ENCODE measurements at places on chromosomes 11 and 22.

DNA sequence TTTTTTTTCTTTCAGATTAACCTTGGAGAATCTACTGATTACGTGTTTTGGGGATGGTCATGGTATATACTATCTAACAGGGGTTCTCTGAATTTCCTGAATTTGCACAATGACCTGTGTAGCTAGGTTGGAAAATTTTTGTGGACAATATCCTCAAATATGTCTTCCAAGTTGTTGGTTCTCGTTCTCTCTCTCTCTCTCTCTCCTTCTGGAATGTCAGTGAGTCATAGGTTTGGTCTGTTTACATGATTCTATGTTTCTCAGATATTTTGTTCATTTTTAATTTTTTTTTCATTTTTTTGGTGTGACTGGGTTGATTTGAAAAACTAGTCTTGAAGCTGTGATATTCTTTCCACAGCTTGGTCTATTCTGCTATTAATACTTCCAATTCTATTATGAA is 604.0 kb upstream of the ANO3 start:
- no peak for DNase-seq

DNA sequence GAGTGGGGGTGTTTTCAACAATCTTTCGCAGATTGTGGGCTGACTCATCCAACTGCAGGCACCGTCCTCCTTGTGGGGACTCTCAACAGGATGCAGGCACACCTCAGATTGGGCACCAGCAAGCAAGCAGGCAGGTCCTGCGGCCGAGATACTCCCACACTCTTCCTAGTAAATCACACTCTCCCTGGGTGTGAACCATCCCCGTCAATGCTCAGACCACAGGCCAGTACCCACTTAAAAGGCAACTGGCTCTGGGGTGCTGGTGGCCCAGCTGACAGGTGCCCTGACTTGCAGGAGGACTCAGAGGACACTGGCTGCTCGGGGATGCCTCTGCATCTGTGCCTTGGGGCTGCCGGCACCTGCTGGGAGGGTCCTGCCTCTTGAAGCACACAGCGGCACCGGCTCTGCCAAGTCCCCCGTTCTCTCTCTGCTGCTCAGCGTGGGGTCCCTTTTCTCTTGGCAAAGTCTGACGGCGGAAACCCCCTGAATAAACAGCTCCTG is 282.5 kb downstream of the CTTN start:
- DNase-seq = no peak

DNA sequence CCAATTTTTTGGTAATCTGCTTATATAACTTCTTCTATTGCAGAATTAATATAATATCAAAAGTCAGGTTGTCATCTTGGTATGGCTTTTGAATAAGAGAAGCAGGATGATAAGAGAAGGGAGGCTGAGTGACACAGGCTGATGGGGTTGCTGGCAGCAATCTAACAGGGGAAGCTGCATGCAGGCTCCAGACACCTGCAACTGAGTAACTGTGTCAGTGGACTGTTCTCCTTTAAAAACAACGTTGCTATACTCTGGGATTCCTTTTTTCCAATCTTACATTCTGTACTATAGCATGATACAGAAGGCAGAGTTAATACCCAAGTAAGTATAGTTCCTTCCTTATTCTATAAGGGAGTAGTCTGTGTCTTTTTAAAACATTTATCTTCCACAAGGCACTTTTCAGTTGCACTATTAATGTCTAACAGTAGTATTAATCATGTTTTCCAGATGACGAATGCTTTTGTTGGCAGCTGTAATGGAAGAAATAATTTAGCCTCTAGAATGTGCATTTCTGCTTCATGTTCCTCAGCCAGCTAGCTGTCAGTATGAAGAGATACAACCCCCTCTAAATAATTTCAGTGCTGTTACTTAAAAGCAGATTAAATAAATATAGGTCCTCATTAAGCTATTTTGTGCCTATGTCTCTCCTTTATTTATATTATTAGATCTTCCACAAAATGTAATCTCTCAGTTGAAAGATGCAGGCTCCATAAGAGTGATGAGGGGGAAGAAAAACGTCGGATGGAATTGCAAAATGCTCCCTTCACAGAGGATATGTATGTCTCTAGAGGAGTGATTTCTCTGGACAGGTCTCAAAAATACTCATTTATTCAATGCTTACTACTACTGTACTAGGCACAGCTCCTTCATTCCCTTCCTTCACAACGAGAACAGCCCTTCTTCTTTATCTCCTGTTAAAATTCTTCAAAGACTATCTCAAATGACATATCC is 50.8 kb downstream of the ATG16L2 start:
- no peak for DNase-seq

DNA sequence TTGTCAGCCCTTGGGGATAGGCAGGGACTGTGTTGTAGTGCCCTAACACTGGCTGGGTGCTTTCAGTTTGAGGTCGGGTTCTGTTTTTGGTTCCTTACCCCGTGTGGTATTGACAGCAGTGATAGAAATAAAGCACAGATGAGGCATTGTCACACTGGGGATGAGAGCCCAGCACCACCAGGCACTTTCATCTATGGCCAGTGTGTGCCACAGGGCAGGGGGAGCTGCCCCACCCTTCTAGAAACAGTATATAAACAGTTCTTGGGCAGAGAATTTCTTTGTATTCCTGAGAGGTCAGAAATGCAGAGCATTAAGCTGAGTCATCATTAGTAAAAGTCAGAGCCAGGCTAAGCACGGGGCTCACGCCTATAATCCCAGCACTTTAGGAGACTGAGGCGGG is 23.1 kb upstream of the CDC42EP2 start:
- DNase-seq = no peak

DNA sequence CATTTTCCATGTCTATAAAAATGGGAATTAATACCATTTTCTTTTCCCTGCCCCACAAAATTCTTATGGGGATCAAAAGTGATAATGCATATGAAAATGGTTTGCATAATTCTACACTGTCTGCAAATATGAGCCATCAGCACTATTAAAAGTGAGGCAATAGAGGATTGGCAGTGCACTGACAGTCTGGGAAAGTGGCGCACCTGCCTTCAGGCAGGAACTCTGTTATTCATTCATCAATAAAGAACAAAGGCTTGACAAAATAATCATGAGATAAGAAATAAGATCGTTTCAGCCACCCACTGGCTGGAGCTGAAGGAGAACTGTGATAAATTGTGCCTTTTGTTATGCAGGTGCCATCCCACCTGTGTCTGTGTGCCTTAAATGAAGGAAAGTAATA is 49.5 kb downstream of the ARFGAP2 start:
- no peak for DNase-seq

- no peak for DNase-seq
These were observed 24.8 kb upstream of the MUC5B start for GRCh38 chr11:1197886-1198560.

- no peak for DNase-seq
These were observed 1219.8 kb upstream of the RAG2 start for GRCh38 chr11:37817727-37818270.

GRCh38 chr11:76371170-76371569 is 9.8 kb downstream of the THAP12 start:
- peak; percentile 28 for DNase-seq

- DNase-seq = no peak
These were observed 1.0 kb upstream of the SEC14L4 start for GRCh38 chr22:30506507-30506968.

DNA sequence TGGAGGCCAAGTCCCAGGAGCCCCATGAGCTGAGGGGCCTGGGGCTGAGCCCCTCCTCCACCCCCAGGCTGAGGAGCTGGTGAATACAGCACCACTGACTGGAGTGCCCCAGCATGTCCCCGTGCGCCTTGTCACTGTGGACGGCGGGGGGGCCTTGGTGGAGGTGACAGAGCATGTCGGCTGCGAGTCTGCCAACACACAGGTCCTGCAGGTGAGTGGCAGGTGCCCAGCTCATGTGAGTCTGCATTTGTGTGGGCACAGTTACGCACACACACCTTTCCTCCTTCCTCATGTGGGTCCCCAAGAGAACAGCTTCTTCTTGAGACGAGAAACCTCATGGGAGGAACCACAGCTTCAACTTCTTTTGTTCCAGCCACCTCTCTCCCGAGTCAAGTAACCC is 7.7 kb downstream of the TMEM132A start:
- no peak for DNase-seq

DNA sequence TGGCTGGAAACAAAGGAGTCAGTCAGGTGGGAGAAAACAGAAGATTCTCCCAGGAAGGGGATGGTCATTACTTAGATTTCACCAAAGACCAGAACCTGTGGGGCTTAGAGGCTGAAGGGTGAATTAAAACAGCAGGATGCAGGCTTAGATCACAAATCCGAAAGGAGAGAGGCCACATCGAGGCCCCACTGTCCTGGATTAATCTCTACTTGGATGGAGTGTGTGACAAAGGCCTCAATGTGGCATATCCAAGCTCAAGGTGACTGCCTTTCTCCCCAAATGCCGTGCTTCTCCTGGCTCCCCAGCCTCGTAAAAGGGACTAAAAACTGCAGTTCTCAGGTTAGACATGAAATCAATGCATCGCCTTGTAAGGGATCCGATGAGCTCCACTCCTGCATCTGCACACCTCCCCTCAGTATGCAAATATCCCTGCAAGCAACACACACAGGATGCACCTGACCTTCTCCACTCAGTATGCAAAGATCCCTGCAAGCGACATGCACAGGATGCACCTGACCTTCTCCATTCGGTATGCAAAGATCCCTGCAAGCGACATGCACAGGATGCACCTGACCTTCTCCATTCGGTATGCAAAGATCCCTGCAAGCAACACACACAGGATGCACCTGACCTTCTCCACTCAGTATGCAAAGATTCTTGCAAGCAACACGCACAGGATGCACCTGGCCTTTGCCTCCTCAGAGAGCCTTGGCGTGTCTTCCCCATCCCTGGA is 447.4 kb downstream of the BRD1 start:
- DNase-seq = no peak

- no peak for DNase-seq
These were observed 891.5 kb downstream of the TBC1D22A start for GRCh38 chr22:47653921-47654320.

DNA sequence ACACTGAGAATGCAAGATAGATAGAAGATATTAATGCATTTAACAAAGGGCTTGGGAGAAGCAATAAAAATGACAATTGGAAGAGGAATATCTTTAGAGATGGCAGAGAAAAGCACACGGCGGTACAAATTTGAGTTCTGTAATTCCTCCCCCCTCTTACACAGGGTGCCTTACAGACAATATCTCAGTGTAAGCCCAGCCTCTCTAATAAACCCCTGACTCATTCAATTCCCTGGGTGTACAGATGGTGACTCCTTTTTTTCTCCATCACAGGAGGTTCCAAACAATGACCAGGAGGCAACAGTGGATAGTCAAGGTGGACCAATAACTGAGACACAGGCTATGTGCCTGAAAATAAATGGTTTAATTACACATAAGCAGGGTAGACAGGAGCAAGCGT is 598.6 kb downstream of the OPCML start:
- no peak for DNase-seq
